Activated naive CD8-positive, alpha-beta T cell treated with anti-CD3 and anti-CD28 coated beads for 36 hours (primary cell): ENCODE measurements at places on chromosomes 1 and 21. TPM values are rescaled to one million over a fixed set of nuclear protein-coding genes. Genes with fewer than 3 reads are reported as not detected.
A peak's percentile ranks its signal among the peaks of the same experiment; 100 is the strongest.

DNA sequence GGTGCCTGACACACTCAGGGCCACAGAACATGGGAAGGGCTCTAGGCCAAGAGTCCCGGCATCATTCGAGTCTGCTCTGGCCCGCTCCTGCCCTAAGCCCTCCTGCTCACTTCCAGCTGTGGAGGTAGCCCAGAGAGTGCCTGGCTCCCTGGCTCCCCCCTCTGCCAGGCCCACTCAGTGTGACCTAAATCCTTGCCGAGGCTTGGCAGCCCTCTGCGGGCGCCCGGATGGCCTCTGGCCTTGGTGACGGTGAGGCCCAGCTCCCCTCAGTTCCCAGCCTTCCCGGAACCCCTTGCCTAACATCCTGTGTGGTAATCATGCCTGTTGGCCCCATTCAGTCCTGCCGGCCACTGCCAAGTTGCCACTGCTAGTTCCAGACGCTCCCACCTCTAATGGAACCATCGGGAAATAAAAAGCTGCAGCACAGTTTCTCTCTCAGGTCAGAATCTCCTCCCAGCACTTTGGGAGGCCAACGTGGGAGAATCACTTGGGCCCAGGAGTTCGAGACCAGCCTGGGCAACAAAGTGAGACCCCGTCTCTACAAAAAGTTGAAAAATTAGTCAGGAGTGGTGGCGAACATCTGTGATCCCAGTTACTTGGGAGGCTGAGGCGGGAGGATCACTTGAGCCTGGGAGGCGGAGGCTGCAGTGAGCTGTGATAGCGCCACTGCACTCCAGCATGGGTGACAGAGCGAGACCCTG is 1.2 kb upstream of the H6PD start:
- DNase-seq: no peak

GRCh38 chr21:45863751-45864150 is 117.8 kb upstream of the COL6A1 start:
- no peak for DNase-seq

- DNase-seq: no peak
Observed at GRCh38 chr1:218711884-218712674, 366.9 kb downstream of the TGFB2 start.

CHIA gene
- total RNA-seq: not detected

CBS gene
- 29.6 TPM for total RNA-seq

- DNase-seq: peak; percentile 9
Observed at GRCh38 chr1:110433803-110434202, 17.1 kb upstream of the PROK1 start.

DNA sequence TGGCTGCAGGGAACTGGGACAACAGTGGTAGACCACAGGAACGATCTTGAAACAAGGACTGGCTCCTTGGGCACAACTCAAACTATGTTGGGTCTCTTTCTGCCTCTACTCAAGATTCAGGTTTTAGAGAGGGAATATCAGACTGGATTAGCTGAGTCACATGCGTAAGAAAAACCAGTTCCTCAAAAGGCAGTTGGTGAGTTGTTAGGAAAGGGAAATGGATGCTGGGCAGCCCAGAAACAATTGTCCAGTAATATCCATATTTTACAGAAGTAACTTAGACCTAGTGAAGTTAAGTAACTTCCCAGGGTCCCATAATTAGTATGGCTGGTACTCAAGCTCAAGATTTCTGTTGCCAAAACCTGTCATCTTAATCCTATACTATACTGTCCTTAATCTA is 27.0 kb upstream of the TMEM39B start:
- no peak for DNase-seq

GRCh38 chr1:18145851-18146618 is 38.4 kb downstream of the IGSF21 start:
- DNase-seq: no peak

LORICRIN gene
- total RNA-seq: not detected
